Fibroblast of skin of scalp (primary cell): ENCODE measurements at places on chromosomes 1 and 21.

- DNase-seq, result no peak
Measured at GRCh38 chr1:209627027-209627731, 25.0 kb downstream of the LAMB3 start.

- DNase-seq, result no peak
Measured at GRCh38 chr1:117577191-117577885, 28.5 kb upstream of the TENT5C start.

DNA sequence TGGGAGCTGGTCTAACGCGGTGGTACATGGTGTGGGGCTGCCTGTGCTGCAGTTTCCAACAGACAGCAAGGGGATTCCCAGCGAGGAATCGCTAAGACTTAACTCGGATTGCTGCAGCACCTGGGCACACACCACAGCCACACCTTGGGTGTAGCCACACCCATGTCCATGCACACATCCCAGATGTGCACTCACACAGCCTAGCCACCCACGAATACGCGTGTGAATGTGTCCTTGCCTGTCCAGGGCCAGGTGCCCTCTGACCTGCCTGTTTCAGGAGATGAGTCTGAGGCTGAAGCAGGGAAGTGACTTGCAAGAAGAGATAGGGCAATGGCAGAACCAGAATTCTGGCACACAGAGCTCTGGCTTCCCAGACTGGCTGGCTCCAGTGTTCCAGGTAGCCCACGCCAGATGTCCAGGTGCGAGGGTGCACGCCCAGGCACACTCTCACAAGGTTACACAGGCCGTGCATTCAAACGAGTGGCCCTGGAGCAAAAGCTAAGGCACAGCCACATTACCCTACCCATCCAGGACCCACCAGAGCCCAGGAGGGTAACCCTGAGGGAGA lies 272.7 kb downstream of the TRABD2B start:
- DNase-seq, result no peak

GRCh38 chr1:175216444-175216843 lies 23.9 kb upstream of the KIAA0040 start:
- no peak for DNase-seq

DNA sequence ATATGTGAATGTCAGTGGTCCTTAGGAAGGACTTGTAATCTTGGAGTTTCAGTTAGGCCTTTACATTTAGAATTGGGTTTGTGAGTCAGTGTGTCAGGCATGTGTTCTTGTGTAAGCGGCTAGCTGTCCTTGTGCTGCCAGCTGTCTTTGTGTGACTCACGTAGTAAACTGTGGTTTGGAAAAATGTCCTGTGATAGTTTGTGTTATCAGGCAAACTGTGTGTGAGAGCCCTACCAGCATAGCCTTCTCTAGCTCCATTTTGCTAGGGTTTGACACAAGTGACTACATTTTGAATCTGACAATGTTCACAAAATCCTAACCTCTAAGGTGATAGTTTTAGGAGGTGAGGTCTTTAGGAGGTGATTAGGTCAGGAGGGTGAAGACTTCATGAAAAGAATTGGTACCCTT lies 6.9 kb upstream of the SLC35D1 start:
- DNase-seq, result peak; percentile 97

DNA sequence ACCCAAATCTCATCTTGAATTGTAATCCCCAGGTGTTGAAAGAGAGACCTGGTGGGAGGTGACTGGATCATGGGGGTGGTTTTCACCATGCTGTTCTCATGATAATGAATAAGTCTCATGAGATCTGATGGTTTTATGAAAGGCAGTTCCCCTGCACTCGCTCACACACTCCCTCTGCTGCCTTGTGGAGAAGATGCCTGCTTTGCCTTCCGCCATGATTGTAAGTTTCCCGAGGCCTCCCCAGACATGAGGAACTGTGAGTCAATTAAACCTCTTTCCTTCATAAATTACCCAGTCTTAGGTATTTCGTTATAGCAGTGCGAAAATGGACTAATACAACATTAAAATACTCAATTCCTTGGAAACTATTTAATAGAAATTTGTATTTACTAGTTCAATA lies 99.2 kb downstream of the PROX1 start:
- no peak for DNase-seq

DNA sequence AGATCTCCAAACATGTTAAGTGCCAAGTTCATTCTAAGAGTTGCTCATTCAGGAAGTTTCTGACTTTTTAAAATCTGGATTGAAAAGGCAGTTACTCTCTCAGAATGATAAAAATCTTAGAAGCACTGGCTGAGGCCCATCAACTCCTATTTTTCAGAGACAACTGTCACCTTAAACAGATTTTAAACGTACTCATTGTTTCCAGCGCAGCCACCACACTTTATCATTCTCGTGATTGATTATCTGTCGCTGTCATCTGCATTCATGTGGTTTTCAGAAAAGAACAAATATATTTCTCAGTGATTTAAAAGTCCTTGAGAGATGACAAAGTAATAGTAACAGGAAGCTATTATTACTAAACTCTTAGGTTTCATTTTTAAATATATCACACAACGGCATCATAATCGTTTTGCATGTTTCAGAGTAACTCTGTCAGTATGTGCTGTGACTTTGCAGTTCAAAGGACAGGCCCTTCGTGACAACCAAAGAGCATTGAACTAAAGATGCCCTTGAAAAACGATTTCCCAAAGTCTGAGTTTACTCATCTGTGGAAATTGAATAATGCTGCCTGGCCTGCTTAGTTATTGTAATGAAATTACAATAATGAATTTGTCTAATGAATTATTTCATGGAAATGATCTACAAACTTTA lies 14.9 kb upstream of the KCNK1 start:
- no peak for DNase-seq

DNA sequence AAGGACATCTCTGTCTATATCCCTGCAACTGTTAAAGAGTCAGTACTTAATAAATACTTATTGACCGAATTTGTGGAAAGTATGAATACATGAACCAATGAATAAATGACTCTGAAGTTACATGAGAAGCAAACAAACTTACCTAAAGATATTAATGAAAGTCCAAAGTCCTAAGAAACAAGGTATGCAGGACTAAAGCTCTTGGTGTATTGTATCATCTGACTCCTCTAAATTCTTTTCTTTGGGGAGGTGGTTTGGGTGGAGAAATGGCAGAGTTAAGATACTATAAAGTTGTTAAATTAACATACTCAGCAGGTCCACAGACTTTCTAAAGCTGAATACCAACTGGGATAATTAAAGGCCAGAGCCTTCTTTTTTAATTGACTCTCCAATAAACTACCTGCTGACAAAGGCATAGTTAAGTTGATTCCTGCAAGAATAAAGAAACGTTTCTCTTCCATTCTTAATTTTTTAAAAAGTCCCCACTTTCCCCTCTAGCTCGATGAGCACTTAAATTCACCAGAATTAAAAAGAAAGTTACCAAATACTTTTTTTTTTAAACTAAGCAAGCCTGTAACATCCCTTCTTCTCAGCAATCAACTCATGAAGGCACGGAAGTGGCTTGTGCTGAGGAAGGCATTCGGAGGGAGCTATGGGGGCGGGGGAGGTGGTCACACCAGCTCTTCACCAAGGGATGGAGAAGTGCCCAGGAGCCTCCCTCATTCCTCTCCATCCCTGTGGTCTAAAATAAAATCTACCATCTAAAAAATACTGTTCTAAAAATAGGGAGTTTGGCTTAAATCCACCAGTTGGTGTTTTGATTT lies 61.1 kb downstream of the GADD45A start:
- DNase-seq, result peak; percentile 74

GRCh38 chr1:210332233-210332632 lies 3.5 kb downstream of the HHAT start:
- no peak for DNase-seq

DNA sequence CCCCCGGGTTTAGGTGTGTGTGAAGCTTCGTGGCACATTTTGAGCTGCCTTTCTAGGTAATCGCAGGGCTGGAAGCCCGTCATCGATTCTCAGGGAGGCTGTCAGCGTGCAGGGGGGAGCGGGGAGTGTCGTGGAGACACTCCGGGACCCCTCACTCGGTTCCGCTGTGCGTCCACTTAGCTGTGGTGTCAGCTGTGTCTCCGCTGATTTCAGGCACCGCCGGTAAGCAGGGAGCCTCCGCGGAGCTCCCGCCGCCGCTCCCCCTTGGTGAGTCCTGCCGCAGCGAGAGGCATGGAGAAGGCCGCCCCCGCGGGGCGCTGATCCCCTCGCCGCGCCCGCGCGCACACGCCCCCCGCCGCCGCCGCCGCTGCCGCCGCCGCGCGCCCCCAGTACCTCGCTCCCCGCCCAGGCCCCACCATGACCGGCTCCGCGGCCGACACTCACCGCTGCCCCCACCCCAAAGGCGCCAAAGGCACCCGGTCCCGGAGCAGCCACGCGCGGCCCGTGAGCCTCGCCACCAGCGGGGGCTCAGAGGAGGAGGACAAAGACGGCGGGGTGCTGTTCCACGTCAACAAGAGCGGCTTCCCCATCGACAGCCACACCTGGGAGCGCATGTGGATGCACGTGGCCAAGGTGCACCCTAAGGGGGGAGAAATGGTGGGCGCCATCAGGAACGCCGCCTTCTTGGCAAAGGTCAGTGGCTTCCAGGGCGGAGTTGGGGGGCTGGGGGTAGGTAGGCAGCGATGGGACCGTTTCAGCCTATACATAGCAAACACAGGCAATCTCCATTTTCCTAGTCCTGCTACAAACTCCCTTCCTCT lies 995 bp downstream of the VASH2 start:
- no peak for DNase-seq

GRCh38 chr1:48645883-48646282 lies 130.8 kb downstream of the BEND5 start:
- no peak for DNase-seq

DNA sequence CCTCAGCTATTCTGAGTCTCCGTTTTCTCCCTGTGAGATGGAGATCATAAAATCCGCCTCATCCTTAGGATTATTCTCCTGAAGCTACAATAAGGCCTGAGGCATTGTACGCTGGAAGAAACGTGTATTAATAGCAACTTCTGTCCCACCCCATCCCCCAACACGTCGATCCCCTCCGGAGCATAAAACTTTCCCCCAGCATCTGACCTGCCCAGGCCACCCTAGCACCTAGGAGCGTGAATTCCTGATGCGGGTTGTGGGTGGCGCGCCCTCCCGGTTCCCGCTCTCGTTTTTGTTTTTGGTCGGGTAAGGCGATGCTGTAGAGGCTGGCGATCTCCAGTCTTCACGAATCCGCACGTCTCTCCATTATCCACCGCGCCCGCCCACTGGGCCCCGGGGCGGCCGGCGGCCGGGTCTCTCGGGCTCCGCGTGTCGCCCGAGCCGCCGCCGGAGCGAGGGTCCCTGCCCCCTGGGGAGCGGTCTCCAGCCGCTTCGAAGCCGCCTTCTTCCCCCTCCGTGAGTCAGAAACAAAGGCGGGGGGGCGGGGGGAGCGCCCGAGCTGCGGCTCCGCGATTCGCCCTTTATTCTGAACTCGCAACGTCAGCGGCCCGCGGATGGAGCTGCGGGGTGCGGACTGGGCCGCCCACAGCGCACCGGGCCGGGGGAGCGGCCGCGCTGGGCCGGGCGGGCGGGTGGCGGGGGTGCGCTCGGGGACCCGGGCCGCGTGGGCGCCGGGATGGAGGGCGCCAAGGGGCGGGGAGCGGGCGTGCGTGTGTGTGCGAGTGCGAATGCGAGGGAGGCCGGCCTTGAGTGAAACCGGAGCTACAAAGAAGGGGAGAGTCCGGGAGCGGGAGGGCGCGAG lies at the start of gene PLEKHO1:
TSS of gene PLEKHO1 (plus strand) at position 646 of the 862 bp plus-strand sequence. CDS start 342 bp downstream, outside the sequence.
- DNase-seq, result peak; percentile 89

- no peak for DNase-seq
Measured at GRCh38 chr1:245485996-245486395, 331.2 kb downstream of the KIF26B start.

DNA sequence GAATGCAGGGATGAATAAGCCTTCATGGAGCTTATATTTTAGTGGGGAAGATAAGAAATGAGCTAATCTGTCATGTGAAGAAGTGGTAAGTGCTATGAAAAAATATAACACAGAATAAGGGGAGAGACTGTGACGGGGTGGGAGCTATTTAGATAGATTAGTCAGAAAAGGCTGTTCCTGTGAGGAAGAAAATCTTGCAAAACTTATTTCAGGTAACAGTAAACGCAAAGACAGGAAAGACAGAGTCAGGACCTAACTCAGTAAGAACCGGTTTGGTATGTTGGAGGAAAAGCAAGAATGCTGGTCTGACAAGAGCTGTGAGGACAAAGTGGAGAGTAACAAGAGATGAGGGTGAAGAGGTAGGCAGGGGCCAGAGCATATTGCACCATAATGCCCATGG lies 22.0 kb downstream of the GNAI3 start:
- no peak for DNase-seq

DNA sequence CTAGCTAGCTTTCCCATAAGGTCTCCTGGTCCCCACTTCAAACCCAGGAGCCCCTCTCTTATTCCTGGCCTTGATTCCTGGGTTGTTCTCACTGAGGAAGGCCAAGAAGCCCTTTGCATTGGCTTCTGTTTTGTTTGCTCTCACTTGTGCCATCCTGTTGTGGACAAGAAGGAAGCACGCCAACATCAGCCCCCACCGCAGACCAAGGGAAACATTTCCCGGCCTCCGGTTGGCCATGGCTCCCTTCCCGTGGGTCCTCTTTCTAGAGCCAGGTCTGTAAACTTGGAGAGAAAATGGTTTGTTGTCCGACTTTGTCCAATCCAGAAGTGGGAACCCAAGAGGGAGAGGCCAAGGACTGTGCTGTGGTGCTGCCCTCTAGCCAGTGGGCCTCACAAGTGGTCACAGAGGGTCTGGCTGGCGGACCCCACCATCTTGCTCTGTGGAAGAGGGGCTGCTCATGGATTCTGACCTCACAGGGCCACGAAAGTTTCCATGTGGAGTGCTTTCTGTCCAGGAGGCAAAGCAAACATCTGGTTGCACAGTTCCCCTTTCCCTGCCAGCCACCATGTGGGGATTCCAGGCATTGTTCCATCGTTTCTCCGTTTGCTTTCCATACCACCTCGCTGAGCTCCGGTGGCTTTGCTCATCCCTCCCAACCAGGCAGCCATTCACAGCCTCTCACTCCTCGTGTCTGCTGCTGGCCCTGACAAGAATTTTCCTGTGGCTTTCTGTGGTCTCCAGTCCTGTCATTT lies 18.9 kb upstream of the TENT5C start:
- peak; percentile 23 for DNase-seq

- DNase-seq, result no peak
Measured at GRCh38 chr1:25644962-25645361, 28.4 kb downstream of the MAN1C1 start.

DNA sequence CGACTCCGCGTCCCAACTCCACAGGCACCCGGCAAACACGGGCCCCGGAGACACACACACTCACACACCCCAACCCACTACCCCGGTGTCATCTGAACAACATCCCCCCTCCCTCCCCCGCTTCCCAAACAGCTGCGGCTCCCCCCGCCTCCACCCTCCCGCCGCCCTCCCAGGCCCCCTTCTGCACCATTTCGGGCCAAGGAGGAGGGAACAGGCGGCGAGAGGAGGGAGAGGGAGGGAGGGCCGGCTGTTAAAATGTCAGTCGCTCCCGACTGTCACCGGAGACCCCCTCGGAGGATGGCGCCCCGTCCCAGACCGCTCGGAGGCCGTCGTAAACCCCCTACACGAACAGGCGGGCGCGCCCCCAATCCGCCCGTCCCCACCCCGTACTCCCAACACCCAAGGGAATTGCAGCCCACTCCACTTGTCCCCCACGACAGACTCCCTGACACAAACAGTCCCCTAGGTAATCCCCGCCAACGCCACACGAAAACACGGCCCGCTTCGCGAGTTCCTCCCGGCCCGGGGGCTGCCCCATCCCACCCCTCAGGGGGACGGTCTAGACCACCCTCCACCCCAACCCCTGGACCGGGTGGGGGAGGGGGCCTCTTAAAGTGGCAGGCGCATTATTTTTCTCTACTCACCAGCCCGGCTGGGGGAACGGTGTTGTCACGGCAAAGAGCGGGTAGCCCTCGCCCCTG lies 583 bp downstream of the MEF2D start:
- no peak for DNase-seq
